Adrenal gland (tissue), 19 donors: ENCODE measurements at places on chromosomes 13 and 19.

GRCh38 chr13:77377016-77377415 lies 50.1 kb upstream of the MYCBP2 start:
- no peak for DNase-seq

GRCh38 chr19:2084993-2085720 lies 11.0 kb downstream of the MOB3A start:
- peak; percentile 71 for DNase-seq

DNA sequence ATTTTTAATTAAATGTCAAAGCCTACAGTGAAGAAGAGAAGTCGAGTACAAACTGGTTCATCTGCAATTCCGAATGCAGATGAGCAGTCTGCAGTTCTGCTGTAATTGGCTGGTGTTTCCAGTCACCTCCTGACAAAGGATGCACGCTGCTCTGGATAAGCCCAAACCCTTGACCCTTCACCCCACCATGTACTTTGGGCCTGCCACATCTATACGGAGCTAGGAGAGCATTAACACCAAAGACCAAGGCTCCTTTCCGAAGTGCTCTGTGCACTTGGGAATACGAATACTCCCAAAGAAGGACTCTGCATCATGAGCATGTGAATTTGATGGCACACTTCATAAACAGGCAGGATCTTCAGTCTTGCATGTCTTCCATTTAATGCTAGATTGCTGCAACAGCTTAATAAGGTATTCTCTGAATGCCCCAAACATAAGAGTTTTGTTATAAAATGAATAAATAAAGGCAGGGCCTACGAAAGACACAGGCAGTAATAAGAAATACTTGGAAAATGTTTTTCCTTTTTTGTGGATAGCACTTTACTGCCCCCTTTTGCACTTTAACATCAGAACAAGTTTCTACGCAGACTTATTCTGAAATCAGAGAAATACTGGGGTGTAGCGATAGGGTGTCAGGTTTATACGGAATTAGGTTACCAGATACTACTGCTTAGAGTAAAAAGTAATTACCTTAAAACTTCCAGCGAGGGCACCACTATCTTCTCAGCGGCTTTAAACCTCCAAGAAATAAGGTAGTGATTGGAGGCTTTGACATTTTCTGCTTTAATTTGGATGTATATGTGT lies 15.0 kb downstream of the EFNB2 start:
- no peak for DNase-seq

GRCh38 chr19:2113439-2114211 lies 16.9 kb downstream of the IZUMO4 start:
- DNase-seq: no peak

DNA sequence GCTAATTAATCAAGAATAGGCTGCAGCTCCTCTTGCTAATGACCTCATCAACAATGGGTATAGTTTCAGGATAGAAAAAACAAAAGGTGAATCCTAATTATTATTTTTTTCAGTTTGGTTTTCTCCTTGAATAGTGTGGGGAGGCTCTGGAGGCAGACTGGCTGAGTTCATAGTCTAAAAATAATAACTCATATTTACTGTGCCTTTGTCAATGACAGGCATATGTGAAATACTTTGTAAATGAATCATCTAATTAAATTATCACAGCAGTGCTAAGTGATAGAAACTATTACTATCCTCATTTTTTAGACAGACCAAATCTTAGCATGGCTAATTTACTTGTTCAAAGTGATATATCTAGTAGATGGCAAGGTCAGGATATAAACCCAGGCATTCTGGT lies 1261.0 kb upstream of the SLC10A2 start:
- no peak for DNase-seq
